ENCODE measurements at places on chromosomes 4 and X. TPM values are rescaled to one million over a fixed set of nuclear protein-coding genes. Genes with fewer than 3 reads are reported as not detected.

Gene GPRASP1
- 11.2 TPM for total RNA-seq

DNA sequence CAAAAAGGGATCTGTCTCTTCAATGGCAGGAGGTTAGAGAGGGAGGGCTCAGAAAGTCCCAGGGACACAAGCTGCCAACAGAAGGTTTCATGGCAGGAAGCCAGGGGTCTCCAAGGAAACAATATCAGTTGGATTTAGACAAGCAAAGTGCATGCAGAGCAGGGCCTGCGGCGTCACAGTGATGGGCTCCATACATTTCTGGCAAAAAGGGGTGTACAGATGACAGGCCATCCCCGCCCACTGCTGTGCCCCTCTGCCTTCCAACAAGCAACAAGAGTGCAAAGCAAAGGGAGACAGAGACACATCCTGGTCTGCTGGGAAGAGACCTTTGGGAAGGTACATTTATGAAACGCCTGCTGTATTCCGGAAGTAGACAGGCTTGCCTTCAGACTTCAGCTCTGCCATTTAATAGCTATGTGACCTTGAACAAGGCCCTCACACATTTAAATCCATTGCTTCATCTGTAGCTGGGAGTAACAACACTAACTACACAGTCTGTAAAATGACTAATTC, 121.2 kb downstream of the AFAP1 start:
- DNase-seq = no peak
- peak overlapping the region; percentile 87 for H3K27ac ChIP-seq
- peaks cover 66% of the 10 kb centered on the region for H3K4me1 ChIP-seq

Gene CTBP1
- 187 TPM for total RNA-seq

DNA sequence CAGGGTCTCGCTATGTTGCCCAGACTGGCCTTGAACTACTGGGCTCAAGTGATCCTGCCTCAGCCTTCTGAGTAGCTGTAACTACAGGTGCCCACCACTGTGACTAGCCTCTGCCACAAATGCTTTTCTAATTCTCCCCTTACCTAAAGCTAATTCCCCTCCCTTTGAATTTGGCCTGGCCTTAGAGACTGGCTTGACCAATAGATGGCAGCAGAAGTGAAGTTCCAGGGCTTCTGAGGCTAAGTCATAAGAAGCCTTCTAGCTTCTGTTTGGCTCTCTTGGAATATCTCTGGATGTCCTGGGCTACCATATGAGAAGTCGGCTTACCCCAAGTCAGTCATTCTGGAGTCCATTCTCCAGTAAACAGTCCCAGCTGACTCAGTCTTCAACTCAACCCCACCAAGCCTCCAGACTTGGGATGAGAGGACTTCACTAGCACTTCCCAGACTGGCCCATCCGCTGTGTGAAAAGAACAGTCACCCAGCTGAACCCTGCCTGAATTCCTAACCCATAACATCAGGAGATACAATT, 61.0 kb downstream of the HPRT1 start:
- H3K27me3 ChIP-seq = no peaks in the 10 kb centered on the region
- no peaks in the 10 kb centered on the region for H3K36me3 ChIP-seq
- no peak for DNase-seq
- no peak overlapping the region for H3K4me3 ChIP-seq
- H3K4me1 ChIP-seq = no peaks in the 10 kb centered on the region
- no peak overlapping the region for H3K27ac ChIP-seq

- H3K36me3 ChIP-seq = no peaks in the 10 kb centered on the region
- H3K4me1 ChIP-seq = no peaks in the 10 kb centered on the region
- DNase-seq = no peak
- H3K27me3 ChIP-seq = no peaks in the 10 kb centered on the region
- H3K27ac ChIP-seq = no peak overlapping the region
Measured at GRCh38 chr4:85557016-85557901, 82.3 kb downstream of the ARHGAP24 start.

- H3K27me3 ChIP-seq = no peaks in the 10 kb centered on the region
- DNase-seq = no peak
- H3K4me1 ChIP-seq = no peaks in the 10 kb centered on the region
- H3K36me3 ChIP-seq = no peaks in the 10 kb centered on the region
Measured at GRCh38 chr4:2212831-2213230, 29.1 kb downstream of the HAUS3 start.

GRCh38 chr4:189861101-189861500, 79.6 kb upstream of the FRG1 start:
- H3K27me3 ChIP-seq = no peaks in the 10 kb centered on the region
- no peaks in the 10 kb centered on the region for H3K4me1 ChIP-seq
- no peaks in the 10 kb centered on the region for H3K36me3 ChIP-seq
- DNase-seq = no peak

Gene APLN
- total RNA-seq = 0.42 TPM

- H3K4me1 ChIP-seq = peaks cover 6% of the 10 kb centered on the region
- H3K27ac ChIP-seq = no peak overlapping the region
- H3K36me3 ChIP-seq = no peaks in the 10 kb centered on the region
- H3K4me3 ChIP-seq = no peak overlapping the region
- H3K27me3 ChIP-seq = no peaks in the 10 kb centered on the region
Measured at GRCh38 chrX:11640089-11640488, 25.6 kb downstream of the ARHGAP6 start.

GRCh38 chrX:100264200-100264599, 145.9 kb downstream of the PCDH19 start:
- H3K27me3 ChIP-seq = no peaks in the 10 kb centered on the region
- no peaks in the 10 kb centered on the region for H3K36me3 ChIP-seq
- no peak overlapping the region for H3K27ac ChIP-seq
- H3K4me3 ChIP-seq = no peak overlapping the region
- no peak for DNase-seq

Gene EREG
- 3.5 TPM for total RNA-seq

GRCh38 chr4:83905952-83906351, 370.0 kb downstream of the GPAT3 start:
- no peak for DNase-seq
- no peaks in the 10 kb centered on the region for H3K36me3 ChIP-seq
- no peak overlapping the region for H3K4me3 ChIP-seq
- peaks cover 11% of the 10 kb centered on the region for H3K4me1 ChIP-seq
